Heart left ventricle (tissue), 16 donors: ENCODE measurements at places on chromosomes 12 and 14. TPM values are rescaled to one million over a fixed set of nuclear protein-coding genes. Genes with fewer than 3 reads are reported as not detected.

DNA sequence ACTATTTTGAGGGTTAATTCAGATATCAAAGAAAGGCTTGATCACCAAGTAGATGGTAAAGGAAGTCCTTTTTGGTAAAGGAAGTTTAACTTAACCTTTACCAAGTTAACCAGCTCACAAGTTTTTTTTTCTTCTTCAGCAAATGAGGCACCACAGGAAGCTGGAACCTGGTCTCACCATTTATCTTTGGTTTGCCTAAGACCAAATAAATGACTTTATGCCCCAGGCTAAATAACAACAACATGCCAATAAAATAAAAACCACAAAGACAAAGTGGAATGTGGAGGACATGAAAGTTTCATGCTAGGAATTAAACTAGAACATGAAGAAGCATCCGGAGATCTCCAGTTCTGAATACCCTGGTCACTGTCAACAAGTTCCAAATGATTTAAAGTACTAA lies 116.8 kb upstream of the PRICKLE1 start:
- no peak for DNase-seq

GRCh38 chr14:103653805-103654204 lies 24.8 kb downstream of the KLC1 start:
- no peak for DNase-seq

- no peak for DNase-seq
These were observed 2.9 kb downstream of the VCPKMT start for GRCh38 chr14:50113381-50114035.

OASL gene
- 0.32 TPM for total RNA-seq
